H4 (cell line): ENCODE measurements at places on chromosomes 2 and 18.
A peak's percentile ranks its signal among the peaks of the same experiment; 100 is the strongest.

DNA sequence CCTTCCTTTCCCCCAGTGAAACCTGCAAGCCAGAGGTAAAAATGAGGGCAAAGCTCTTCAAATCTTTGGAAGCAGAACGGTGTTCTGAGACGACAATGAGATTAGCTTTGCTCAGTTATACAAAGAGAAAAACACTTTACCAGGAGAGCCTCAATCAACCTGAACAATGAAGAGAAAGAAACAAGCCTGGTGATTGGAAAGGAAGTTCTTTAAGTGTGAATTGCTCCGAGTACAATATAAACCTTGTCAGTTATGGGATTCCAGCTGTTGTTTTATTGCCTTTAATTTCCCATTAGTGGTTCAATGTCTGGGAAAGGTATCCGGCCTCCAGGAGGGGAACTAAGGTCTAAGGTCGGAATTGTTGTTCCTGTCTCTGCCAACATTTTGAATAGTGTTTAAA is 901.6 kb downstream of the EPHA4 start:
- peak; percentile 32 for DNase-seq

DNA sequence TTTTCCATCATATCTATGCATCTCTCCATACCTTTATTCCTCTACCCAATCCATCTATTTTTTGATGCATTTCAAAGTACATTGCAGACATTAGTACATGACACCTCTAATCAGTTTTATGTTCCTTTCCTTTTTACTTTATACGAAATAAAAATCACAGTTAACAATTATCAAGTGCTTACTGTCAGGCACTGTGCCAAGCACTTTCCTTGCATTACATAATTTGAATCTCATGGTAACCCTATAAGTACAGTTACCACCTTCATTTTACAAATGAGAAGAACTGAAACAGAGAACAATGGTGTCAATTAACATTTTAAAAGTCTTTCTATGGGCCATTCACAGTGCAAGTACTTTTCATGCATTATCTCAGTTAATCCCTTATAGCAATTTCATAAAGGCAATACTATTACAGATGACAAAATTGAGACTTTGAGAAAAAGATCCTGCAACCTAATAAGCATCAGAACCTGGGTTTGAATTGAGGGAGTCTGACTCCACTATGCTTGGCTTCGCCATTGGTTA is 544.4 kb upstream of the TNP1 start:
- no peak for DNase-seq

- no peak for DNase-seq
These were observed 75.8 kb upstream of the SPRED2 start for GRCh38 chr2:65508225-65508624.

GRCh38 chr2:15737314-15738224 is 145.9 kb downstream of the DDX1 start:
- no peak for DNase-seq

- no peak for DNase-seq
These were observed 28.4 kb downstream of the ITGA4 start for GRCh38 chr2:181485638-181485946.

- no peak for DNase-seq
These were observed 32.3 kb downstream of the EMX1 start for GRCh38 chr2:72949642-72950041.

DNA sequence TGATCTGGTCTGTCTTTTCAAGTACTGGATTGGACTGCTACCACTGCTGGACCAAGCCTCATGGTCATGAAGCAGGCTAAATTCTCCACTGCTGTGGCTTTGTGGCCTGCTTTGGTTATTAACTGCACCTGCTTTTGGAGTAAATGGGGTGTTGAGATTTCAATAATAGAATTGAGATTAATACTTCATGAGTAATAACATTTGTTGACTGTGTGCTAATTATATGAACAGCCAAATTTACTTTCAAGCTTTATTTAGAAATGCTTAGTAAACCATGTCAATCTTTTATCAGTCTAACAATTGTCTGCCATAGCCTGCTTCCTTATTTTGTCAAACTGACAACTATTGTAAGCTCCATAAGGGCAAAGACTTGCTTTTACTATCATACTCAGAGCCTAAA is 27.4 kb upstream of the MTIF2 start:
- DNase-seq, result no peak
